NT2/D1 (cell line): ENCODE measurements at places on chromosomes 5 and 9.

DNA sequence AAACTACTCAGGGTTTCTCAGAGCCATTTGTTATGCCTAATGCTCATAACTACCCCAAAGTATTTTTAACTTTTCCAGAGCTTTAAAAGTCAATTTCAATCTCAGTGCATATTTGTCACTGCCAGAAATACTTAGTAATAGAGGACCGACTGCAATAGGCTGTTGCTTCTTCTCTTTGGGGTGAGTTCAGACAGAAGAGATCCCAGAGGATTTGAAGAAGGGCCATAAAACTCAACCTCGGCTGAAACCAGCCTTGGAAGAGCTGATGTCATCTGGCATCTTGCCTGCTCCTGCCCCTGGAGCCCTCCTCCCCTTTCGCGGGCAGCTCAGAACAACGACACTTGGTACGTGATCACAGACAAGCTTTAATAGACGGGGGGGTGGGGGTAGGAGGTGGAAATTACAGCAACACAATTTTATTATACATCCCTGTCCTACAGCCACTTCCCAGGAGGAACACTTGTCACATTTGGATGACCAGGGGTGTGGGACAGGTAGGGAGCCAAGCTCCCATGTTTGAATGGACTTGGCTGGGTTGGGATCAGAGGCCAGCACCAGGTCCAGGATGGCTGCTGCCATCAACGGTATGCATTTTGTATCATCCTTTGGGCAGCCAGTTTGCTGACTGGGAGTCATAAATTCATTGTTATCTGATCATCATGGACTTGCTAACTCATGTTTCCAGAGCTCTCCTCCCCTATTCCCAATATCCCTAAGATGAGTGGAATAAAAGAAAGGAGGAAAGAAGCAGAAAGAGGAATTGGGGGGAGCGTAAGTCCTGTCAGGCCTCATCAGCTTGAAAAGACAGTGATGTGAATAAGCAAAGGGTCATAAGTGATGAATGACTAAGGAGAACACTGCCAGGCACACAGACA lies 186.6 kb upstream of the PANK3 start:
- no peak for DNase-seq

- no peak for DNase-seq
These were observed 12.6 kb upstream of the CCNG1 start for GRCh38 chr5:163424836-163425235.

DNA sequence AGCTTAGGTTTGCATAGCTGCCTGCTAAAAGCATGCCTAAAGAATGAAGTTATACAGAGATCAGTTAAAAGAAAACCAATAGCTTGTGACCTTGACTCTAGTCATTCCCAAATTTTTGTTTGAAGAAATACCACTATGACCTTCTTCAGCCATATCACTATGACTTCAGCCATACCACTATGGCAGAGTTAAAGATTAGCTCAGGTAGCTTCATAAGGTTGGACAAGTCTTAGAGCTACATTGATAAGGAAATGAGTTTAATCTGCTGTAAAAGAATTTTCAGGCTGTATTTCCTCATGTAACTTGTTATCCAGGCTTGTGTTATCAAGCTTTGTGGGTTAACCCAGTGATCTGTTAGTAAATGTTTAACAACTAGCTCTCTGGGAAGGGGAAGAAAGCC lies 30.7 kb downstream of the C6 start:
- no peak for DNase-seq

DNA sequence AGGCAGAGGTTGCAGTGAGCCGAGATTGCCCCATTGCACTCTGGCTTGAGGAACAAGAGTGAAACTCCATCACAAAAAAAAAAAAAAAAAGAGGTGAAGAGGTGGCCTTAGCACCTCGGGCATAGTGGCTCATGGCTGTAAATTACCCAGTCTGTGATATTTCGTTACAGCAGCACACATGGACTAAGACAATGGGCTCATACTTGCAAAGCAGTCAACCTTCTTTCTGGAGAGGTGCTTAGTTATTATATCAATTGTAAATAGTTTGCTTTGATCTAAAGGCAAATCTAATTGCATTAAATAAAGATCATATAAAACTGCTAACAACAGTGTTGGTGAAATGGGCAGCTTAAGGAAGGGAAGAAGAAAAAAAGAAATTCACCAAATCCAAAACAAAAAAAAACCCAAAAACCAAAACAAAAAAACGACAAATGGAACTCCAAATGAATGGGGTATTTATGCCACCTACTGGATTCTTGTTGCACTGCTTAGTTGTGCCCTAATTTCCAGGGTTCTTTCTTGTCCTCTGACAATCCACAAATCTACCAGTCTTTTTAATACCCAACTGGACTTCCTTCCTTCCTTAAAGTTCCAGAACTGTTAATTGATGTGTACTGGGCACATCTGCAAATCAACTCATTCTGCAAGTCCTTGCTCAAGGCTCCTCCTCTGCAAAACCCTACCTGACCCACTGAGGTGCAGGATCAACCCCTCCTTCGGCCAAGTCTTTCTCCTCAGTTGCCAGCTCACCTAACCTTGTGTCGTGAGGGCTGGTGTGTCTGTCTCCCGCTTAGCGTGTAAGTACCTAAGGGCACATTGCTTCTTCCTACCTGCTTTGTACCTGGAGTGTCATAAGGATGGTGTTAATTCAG lies 35.0 kb upstream of the DMRT1 start:
- DNase-seq: peak; percentile 23

- DNase-seq: no peak
These were observed 96.0 kb upstream of the ITGA2 start for GRCh38 chr5:52893105-52893504.

DNA sequence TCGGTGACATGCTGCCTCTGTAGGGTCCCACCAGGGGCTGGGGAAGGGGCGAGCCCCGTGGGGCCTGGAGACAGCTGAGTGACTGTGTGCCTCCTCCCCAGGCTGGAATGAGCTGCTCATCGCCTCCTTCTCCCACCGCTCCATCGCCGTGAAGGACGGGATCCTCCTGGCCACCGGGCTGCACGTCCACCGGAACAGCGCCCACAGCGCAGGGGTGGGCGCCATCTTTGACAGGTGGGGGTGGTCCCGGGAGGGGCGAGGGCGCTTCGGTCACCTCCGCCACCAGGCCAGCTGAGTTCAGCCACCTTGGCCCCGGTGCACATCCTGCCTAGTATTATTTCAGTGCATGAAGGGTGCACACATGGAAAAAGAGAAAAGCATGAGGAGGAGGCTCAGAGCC lies 102.8 kb downstream of the RXRA start:
- no peak for DNase-seq

GRCh38 chr5:156096259-156096658 lies 230.7 kb upstream of the SGCD start:
- DNase-seq: no peak

DNA sequence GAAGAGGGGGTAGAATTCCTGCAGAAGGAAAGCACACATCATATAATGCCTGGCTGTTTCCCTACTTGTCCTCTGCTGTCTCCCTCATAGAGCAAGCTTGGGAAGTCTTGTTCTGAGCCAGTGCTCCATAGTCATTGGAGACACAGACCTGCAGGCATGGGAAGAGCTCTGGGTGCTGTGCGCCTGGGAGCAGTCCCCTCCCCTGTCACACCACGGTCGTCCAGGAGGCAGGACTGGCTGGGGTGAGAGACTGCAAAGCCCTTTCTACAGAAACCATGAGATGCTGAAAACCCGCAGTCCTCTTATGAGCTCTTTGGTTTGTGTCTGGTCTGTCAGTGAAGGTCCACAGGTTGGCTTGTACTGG lies 64.6 kb downstream of the GPR21 start:
- peak; percentile 38 for DNase-seq
